ENCODE measurements at places on chromosomes 12 and 14.

DNA sequence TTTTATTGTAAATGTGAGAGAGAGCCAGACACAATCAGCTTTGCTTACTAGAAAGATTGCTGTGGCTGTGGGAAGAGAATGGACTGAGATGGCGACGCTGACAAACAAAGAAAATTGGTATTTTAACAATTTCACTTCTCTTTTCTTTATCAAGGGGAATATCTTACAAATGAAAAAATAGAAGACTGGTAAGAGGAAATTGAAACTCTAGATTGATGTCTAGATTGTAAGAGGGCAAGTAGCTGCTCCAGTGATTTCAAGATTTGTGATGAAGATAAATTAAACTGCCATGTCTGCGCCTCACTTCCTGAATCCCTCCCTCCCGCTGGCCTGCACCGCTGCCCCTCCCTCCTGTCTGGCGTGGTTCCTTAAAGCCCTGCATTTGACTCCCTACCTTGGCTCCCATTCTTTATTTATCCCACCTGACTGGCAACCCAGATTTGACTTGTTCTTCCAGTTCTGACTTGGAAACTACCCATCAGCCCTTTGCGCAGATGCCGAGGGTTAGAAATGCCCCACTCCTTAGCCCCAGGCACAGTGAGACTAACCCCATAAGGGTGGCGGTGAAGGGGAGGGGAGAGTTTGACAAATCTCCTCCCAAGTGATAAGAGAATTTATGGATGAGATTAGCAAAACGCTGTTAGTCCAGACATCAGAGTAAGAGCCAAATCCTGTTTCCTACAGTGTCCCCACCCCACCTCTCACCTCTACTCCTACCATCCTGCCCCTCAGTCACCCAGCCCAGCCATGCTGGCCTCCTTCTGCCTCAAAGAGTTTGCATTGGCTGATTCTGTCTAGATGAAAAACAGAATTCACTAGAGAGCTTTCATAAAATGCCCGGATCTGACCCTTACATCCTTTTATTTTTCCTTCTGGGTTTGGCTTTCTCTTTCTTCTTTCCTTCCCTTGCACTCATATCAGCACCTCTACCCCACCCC lies 125.3 kb upstream of the ATF7IP start:
- no peak for DNase-seq

- DNase-seq = no peak
These were observed 164.4 kb downstream of the CAND1 start for GRCh38 chr12:67433385-67434175.

DNA sequence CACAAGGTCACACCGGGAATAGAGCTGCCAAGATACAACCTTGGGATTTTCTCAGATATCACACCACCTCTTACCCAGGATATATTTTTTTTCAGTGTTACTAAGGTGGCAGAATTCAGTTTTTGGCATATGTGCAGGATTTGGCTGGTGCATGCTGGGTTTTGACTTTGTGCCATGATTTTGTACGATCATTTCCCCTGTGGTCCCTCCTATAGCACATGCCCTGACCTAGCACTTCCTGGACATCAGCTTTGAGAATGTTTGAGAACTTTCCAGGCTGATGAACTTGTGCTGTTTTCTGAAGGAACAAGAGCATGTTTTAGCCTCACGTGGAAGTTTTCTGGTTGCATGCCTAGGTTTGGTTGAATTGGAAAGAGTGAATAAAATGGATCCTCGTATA lies 11.0 kb upstream of the TBPL2 start:
- no peak for DNase-seq

DNA sequence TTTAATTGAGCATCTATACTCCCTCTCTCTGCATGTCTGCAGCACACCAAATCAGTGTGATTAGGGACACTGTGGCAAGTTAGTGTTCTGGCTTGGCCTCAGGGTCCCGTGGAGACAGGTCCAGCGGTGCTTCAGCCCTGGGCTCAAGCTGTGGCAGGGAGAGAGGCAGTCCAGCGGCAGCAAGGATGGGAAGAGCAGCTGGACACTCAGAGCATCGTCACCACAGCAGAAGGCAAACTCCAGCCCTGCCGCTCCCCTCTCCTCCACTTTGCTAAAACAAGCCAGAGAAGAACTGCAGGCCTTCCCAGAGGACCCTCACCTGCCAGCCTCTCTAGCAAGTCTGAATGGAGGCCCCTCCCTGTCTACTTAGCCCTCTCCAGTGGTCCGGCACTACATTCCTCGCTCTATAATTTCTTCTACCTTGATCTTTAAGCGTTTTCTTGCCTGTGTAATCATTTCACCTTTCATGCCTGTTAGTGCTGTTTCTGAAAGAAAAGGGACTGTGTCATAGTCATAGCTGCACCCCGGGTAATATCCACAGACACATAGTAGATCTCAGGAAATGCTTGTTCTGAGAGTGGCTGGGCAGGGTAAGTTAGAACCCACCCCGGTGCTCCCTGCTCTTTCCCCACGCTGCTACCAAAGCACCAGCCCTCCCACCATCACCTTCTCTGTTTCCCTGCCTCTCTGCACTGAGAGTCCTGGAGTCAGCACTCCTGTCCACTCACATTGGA lies 22.1 kb downstream of the ZFP36L1 start:
- no peak for DNase-seq

GRCh38 chr12:92188517-92189188 lies 43.0 kb upstream of the BTG1 start:
- DNase-seq = no peak

- no peak for DNase-seq
These were observed 3.3 kb downstream of the NEMF start for GRCh38 chr14:49849213-49849847.

DNA sequence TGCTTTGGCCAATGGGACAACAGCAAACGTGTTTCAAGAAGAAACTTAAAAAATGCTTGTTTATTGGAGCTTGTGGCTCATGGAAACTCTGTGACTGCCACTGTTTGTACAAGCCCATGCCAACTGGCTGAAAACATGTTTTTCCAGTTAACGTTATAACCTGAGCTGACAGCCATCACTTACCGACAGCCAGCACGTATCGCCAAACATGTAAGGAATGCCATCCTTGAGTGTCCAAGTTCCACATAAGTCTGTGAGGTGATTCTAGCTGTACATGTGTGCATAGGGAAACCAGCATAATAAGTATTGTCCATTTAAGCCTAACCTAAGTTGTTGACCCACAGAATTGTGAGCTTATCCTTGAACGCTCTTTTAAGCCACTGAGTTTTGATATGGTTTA lies 596.9 kb downstream of the TRHDE start:
- no peak for DNase-seq

DNA sequence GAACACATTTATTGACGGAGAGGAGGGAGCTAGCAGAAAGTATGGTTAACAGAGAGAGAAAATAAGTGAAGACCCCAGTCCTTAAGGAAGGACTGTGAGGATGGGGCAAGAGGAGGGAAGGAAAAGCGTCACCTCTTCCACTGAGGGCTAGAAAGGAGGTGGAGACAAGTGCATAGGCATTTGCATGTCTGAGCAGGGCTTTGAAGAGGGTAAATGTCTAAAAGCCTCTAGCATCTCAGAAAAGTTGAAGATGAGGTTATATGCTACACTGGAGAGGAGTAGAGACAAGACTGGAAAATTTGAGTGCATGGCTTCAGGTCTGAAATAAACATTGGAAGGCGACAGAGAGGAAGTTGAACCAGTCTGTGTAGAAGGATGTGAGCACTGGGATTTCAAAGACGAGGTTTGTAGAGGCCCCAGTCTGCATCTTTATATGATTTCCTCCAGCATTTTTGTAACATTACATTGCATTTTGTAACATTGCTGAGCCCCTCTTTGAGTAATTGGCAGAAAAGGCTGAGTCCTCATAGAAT lies 98.5 kb upstream of the IFNG-AS1 start:
- DNase-seq = no peak

GRCh38 chr12:69007855-69008351 lies 74.9 kb upstream of the CPM start:
- no peak for DNase-seq

DNA sequence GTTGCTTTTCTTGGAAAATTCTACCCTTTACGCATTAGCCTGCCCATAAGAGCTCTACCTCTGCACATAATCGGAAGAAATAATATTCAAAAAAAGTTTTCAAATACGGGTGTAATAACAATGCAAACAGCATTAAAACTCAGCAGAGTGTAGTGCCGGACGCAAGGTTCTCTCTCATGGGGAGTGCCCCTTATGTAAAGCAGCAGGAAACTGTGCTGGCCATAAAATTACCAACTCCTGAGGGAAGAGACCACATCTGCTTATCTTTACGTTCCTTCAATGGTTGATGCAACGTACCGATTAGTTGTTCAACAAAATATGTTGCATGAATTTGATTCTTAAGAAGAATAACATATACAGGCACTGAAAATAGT lies 118.7 kb upstream of the TMCC3 start:
- no peak for DNase-seq

DNA sequence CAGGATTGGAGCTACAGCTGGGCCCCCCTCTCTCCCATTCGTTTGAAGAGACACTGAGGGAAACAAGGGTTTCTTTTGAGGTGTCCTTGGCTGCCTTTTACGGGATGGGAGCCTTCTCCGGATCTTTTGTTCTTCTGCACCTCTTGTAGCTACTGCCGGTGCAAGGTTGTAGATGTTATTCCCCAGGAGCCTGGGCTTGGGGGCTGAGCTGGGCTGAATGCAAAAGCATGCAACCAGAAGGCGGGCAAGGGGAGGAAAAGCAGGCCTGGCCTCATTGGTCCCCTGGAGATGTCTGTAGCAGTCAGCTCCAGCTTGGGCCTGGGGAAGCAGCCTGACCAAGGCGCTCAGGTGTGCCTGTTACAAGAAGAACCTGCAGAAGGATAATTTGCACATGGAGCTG lies 110.3 kb downstream of the GCH1 start:
- DNase-seq = no peak

- no peak for DNase-seq
These were observed 10.6 kb upstream of the FOXN3 start for GRCh38 chr14:89427426-89428172.

DNA sequence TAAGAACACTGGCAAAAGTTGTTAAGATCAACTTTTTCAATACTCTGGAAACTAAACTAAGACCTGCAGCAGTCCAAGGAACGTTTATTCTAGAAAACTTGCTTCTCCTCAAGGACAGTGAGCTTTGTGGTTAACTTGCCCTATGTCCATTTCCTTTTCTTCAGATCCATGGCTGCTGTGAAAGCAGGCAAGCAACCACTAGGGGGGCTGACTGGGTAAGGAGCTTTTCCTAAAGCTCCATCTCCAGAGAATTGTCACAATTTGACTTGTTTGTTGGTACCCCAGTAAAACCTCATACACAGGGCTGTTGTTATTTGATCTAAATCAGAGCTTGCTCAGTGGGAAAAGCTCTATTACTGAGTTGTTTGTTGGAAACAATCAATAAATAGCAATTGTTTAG lies 10.1 kb upstream of the RPL10L start:
- DNase-seq = no peak

DNA sequence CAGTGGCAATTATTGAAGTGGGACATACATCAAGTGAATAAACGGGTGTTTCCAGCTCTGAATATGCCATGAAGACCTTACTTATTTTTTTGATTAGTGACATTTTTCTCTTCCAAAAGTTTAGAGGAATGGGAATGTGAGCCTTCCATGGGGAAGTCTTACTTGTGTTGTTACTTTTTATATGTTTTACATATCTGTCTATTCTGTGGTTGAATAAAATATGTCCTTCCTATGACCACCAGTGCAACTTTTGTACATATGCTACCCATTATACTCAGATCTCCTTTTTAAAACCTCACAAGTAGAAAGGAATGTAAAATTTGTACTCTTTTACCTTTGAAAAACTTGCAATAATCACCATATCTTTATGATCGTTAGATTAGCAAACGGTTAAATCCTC lies 132.7 kb downstream of the MSRB3 start:
- DNase-seq = no peak

Data from stimulated activated CD8-positive, alpha-beta memory T cell treated with anti-CD3 and anti-CD28 coated beads, Interleukin-4, amount 100 ng/mL, for 1 hour (primary cell).